ENCODE measurements at places on chromosomes 1 and 21. TPM values are rescaled to one million over a fixed set of nuclear protein-coding genes. Genes with fewer than 3 reads are reported as not detected.

Gene S100A8
- total RNA-seq = not detected

Gene GJA5
- 2.6 TPM for total RNA-seq

Gene AGRN
- total RNA-seq = 282 TPM

Gene TMEM54
- 94.8 TPM for total RNA-seq

Gene PLA2G2F
- total RNA-seq = not detected

Gene LYST
- 12.2 TPM for total RNA-seq

Gene KLHDC9
- 3.0 TPM for total RNA-seq

Gene DMRTB1
- not detected for total RNA-seq

Gene ELF3
- total RNA-seq = 2.3 TPM

Gene RGS16
- total RNA-seq = not detected

Gene PTGFR
- 51.0 TPM for total RNA-seq

Gene RBM11
- not detected for total RNA-seq

Gene MOV10
- 51.5 TPM for total RNA-seq

Gene TNFRSF18
- total RNA-seq = not detected

Gene NUDT17
- 3.2 TPM for total RNA-seq

Gene RGSL1
- not detected for total RNA-seq

Gene TAS1R3
- total RNA-seq = not detected

Gene PRELP
- not detected for total RNA-seq

Gene H3-3A
- total RNA-seq = 398 TPM

Gene EPHA2
- total RNA-seq = 212 TPM

Gene CAMK1G
- 3.0 TPM for total RNA-seq

Gene CENPF
- 83.9 TPM for total RNA-seq

Gene RAB4A
- total RNA-seq = 18.5 TPM

Gene ANKRD34A
- 0.59 TPM for total RNA-seq

All from M059J (cell line).